Stimulated activated CD4-positive, alpha-beta T cell treated with anti-CD3 and anti-CD28 coated beads, Interleukin-12 subunit alpha, Interleukin-12 subunit beta, amount 100 ng/mL, for 48 hours (primary cell): ENCODE measurements at places on chromosomes 6 and 20.

DNA sequence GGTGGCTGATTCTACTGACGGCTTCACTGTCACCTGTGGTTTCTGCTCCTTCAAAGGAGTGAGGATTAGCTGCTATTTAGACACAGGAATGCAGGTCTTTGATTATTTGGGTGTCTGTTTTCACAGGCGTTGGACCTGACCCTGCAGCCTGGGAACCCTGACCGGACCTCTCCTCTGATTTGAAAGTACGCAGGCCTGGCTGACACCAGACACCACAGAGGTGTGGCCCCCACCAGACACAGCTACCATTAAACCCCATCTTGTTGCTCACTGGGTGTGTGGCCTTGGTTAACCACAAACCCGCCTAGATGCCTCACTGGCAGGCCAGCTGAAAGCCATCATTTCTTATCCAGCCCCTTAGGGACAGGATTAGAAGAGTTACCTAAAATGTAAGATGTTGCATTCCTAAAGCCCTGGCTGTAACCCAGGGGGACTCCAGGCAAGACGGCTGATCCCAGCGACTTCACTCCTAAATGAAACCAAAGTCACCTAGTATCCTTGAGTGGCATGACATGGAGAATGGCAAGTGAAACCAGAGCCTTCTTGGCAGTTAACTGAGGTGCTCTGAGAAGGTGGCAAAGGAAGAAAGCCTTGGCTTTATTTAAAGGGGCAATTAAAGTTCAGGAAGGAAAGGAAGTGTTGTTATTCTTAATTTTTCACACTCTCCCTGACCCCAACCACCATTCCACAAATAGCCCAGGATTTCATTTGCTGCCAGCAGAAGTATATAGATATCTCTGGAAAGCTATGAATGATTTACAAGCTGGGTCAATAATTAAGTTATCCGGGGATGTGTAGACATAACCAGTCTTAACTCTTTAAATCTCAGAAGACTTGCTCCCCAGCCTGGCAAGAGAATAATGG, 169.9 kb downstream of the QRSL1 start:
- no peak for DNase-seq

DNA sequence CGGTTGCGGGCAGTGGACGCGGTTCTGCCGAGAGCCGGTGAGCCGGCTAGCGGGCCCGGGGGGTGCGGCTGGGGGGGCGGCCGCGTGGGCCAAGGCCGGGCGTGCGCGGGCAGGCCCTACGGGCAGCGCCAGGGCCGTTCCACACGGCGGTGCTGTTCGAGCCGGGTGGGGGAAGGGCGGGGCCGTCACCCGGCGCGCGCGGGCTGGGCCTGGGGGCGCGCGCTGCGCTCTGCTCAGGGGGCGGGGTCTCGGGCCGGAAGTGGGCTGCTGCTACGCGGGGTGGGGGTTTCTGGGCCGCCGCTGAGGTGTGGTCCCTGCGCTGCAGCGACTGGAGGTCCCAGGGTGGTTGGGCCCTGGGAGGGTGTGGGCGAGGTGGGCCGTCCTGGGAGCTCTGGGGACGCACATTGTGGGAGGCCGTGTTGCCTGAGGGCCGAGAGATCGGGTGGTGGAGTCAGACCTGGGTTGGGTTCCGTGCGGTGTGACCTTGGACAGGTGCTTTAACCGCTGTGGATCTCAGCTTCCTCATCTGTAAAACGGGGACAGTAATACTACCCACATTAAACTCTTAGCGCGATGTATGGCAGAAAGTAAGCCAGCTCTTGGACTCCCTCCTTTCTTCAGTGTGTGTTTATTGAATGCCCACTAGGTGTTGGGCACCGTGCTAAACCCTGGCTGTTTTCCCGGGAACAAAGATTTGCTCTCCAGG, 391 bp downstream of the MAPRE1 start:
- peak; percentile 86 for DNase-seq

DNA sequence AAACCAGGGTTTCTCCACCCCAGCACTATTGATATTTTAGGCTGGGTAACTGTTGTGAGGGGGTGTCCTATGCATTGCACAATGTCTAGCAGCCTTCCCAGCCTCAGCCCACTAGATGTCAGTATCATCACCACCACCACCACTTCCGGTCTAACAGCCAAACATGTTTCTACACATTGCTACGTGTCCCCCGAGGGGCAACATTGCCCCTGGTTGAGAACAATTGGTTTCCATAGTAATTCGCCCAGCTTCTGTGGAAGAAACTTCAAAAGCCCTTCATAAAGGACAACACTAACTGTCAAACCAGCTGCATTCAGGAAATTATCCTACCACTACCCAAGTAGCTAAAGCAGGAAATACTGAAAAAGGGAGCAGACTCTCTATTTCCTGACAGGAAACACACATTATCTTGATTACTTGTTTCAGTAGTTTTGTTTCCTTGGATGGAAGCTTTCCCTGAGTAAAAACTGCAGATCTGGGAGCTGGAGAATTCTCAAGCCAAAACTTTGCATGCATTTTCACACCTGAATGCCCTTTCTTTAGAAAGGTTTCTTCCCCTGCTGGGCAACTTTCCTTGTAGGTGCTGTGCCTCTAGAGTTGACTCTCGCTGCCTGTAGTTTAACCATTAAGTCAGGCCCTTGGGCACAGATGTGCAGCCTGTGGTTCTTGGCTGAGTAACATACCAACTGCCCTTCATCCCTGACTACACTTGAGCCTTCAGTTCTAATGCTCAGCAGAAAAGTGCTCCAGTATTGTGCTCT, 23.6 kb downstream of the PKHD1 start:
- peak; percentile 36 for DNase-seq

- DNase-seq = no peak
Measured at GRCh38 chr20:58107533-58107932, 120.9 kb downstream of the ANKRD60 start.

GRCh38 chr20:62289898-62290297, 12.9 kb upstream of the ADRM1 start:
- no peak for DNase-seq

DNA sequence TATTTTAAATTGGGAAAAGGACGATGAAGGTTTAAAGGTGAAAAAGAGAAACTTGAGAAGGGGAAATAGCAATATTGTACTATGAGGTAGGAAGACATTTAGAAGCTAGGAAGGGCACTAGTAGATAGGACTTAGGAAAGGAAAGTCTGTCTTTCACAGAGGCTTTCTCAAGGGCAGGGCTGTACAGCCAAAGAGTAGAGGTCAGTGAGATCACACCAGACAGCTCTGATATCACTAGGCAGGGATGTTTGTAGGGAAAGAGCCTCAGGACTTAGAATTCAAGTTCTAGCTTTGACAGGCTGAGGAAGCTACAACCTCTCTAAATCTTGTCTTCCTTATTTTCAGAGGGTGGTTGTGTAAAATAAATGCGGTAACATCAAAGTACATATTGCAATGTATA, 160.4 kb upstream of the SLC22A16 start:
- DNase-seq = no peak
